Inflammatory macrophage treated with lipopolysaccharide for 1 hour (primary cell): ENCODE measurements at places on chromosomes 3 and 15.
A peak's percentile ranks its signal among the peaks of the same experiment; 100 is the strongest.

- peak; percentile 62 for DNase-seq
Measured at GRCh38 chr3:150348500-150348899, 59.6 kb upstream of the TSC22D2 start.

DNA sequence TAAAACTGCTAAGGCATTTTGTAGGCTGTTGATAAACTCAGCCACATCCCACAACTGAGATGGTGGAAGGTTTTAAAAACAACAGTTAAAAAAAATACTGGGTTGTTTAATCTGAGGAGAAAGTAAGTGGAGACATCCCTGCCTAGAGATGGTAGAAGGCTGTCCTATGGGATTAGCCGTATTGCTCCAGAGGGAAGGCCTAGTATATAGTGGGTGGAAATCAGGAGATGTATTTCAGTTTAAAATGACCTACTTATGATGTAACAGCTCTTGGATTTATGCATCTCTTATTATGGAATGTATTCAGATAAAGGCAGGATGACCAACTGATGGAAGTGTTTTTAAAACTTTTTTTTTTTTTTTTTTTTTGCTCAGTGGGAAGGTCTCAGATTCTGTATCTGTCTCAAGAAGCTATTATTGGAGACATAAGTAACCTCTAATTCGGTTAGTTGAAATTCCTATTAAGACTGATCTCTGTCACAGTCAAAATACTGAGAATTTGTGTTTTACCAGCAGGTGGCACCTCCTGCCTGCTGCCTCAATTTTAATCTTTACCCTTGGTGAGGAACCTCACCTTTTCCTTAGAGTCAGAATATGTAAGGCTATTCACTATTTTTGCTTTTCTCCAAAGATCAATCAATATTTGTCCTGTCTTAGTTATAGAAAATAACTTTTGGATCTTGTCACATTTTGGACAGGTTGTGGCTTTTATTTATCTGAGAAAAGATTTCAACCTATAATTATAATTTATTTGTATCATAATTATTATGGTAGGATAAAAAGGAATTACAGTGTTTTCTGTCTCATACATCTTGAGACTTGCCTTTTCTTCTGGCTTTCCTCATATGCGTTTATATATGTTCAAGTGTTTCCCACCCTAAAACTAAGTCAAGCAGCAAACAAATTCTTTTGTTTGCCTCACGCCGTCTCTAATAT lies 63.0 kb downstream of the VPS8 start:
- DNase-seq = peak; percentile 12

DNA sequence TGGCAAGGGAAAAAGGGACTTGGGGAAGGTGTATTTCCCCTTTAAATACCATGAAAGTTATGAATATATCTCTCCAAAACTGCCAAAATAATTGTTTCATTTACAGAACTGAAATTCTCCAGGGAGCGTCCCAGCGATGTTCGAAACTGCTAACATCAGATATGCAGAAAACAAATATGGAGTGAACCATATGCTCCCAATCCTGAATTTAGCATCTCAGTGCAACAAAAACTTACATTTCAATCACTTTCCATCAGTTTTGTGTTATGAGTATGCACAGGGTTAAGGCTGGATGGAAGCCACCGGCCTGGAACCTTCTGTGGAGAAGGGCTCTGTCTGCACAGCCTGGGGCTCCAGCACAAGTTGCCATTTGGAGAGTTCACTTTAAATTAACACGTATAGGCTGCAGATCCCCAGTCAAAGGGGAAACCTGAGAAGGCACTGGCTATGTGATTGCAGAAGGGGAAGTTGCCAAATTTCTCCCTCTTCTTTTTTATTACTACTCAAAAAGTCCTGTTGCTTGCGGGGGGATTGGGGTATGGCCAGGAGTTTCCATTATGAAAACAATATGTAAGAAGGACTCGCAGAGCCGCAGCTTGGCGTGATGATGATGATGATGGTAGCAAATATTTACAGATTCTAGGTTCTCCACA lies 56.9 kb upstream of the FOXP1 start:
- peak; percentile 67 for DNase-seq

- no peak for DNase-seq
Measured at GRCh38 chr15:70078578-70079417, 18.9 kb downstream of the TLE3 start.

GRCh38 chr3:36362973-36363372 lies 17.3 kb upstream of the STAC start:
- no peak for DNase-seq

GRCh38 chr3:156396851-156397250 lies 158.1 kb downstream of the SSR3 start:
- no peak for DNase-seq

DNA sequence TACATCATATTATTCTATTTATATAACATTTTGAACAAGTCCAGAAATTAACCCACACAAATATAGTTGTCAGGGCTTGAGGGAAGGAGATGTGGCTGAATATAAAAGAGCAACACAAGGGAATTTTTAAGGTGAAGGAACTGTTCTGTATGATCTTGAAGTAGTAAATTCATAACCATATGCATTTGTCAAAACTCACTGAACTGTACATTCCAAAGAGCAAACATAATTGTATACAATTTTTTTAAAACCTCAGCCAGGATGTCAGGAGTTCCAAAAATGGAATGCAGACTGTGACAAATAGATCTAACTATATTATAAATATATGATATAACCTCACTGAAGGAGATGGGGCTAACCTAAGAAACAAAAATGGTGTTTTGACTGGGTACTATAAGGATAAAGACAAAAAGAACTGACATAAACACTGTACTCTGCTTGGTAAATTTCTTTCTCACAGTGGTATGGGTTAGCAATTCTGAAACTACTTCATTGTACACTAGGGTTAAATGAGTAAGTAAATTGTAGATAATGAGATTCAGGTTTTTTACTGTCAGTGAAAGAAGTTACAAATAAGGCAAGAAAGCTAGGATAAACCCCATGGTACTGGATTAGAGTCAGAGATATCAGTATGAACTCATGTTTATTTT lies 14.4 kb downstream of the GOLGB1 start:
- no peak for DNase-seq

DNA sequence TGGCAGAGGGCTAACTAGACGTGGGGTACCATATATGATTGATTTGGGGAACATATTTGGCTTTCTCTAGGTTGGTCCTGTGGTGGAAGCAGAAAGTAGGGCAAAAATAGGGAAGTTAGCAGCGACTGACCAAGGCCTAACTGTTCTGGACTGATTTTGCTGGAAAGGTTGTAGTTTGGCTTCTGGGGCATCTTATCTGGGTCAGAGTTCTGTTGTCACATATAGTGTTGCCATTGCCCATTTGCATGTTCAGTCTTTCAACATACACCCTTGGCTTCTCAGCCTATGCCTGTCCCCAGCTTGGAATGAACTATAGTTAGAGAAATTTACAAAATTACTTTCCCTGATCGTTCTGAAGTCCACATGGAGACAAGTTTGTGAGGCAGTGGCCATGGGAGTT lies 426.5 kb downstream of the TBC1D5 start:
- DNase-seq = no peak

DNA sequence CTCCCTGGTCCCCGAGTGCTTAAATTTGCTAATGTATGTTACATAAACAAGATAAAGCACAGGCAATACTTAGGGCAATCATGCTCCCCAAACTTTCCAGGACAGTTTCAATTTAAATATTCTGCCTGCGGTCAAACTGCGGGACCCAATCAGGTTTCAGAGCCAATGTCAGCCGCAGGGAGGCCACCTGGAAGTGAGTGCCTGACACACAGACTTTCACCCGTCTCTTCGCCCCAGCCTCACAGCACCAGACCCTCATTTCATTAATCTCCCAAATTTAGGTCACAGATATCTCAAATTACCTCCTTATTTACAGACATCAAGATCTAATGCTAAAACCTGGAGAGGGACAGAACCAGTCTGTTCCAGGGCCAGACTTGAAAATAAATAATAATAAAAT lies 107.2 kb upstream of the ALDH1A3 start:
- DNase-seq = no peak

DNA sequence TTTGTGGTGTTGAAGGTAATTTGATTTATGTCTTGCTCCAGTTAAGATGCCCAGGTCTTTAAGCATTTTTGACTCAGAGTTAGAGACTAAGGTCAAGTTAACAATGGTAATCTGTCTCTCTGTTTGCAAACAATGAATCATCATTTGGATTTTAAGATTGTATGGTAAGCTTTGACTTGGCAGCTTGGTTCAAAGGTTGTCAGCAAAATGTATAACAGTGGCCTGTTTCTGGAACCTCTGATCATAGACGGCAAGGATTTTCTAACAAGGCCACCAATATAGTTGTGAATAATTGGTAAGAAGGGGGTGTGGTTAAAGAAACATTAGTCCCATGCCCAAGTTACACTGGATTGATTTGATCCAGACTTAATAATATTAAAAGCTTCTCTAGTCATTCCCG lies 775.2 kb upstream of the GOLIM4 start:
- no peak for DNase-seq

DNA sequence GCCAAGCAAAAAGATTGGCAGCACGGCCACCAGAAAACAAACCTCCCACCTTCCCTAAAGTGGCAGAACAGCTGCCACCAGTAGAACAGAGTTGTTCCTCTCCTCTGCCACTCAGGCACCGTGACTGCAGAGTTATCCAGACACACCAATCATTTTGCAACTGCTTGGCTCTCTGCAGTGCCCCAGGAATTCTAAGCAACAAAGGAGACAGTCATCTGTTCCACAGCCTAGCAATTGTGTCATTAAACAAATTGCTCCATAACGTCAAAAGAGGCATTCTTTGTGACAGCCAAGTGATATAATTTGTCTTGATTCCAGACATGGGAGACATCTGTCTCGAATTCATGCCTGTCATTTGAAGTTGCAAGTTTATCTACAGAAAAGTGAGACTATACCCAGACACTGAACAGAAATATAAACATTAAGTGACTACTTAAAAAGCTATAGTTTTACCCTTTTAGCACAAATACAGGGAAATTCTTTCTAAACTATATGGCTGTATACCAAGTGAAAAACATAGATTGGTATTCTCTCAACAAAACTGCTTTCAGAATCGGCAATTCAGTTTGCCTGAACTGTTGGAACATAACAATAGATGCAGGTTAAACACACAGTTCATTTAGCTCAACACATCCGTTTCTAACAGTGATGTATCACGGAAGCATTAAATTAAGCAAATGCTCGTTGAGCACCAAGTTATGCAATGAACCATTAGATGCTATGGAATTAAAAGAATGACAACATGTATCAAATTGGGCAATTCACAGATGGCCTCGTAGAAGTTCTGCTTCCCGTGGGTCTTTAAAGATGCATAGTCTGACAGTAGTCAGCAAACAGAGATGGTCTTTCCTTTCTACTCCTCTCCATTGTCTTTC lies 281.3 kb downstream of the FGF12 start:
- no peak for DNase-seq

GRCh38 chr15:59792359-59792758 lies 103.2 kb upstream of the BNIP2 start:
- DNase-seq = no peak

DNA sequence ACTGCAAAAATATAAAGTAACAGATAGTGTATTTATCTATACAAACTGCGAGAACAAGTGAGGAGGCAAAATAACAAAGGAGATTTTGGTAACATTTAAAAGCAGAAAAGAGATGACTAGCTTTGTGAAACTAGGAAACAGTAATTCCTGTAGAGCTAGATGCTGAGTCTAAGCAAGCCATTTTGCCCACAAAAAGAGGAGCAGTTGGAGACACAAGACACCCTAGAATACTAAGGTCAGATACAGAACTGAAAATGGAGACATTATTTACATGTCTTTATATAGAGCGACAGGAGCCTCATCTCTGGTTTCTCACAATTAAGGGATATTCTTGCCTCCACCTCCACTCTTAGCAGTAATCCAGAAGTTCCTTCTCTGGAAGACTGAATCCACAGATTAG lies 732.4 kb upstream of the GBE1 start:
- DNase-seq = no peak

- no peak for DNase-seq
Measured at GRCh38 chr3:148186881-148187280, 510.8 kb upstream of the AGTR1 start.

- DNase-seq = no peak
Measured at GRCh38 chr3:171385086-171385485, 75.1 kb downstream of the TNIK start.

GRCh38 chr3:124791142-124791541 lies 60.9 kb downstream of the UMPS start:
- no peak for DNase-seq

GRCh38 chr15:52295421-52296001 lies at the start of gene MYO5C:
Gene MYO5C (minus strand): TSS chr15:52295804. CDS start chr15:52295636, 168 bp downstream.
- DNase-seq = no peak

DNA sequence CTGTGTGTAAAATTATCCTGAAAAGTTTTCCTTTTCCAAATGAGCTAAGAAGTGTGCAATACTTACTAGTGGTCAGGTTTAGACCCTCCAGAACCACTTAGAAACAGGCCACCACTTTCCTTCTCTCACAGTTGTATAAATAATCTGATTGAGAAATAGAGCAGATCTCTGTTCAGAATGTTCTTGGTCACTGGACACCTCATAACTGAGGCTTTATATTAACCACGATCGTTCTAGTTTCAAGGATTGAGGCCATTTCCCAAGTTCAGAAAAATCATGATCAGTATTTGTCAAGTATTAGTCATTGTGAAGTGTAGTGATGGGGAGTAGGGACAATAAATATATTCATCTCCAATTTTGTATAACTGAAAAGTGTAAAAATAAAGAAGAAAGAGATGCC lies 1.0 kb upstream of the MAP3K13 start:
- no peak for DNase-seq

DNA sequence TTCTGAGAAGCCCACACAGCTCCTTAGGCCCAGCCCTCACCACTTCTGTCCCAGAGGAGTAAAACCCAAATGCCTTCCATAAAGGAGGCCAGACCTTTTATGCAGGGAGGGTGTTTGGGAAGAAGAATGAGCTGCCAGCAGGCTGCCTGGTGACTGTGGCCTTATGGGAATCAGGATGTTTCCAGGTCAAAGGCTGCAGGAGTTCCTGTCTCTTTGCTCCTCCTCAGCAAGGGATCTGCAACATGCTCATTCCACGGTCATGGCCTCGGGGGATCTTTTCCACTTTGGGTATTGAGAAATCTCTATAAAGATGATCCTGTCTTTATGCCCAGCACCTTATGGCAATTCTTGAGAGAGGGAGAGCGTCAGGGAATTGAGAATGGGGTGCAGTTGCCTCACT lies 25.2 kb upstream of the MAGEF1 start:
- DNase-seq = no peak

DNA sequence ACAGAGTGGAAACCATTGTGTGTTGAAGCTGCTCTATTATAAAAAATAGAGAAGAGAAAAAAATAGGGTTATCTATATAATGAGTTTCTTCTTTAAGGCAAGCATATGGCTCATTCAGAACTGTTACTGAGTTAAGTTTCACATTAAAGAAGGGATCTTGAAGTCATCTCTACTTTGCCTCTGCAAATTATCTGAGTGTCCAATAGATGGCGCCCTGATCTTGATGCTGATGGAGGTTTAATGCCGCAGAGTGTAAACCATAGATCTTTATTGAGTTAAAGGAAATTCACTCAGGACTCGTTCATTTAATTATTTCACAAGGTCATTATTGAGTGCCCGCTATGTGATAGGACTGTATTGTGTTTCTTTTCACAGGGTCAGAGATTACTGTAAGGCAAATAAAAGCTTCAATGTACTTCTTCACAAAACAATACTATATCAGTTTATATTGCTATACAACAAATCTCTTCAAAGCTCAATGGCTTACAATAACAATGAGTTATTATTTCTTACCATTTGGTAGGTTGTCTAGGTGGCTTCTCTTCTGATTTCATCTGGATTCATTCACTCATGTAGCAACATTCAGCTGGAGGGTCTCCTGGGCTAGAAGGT lies 171.4 kb downstream of the NSUN3 start:
- no peak for DNase-seq
